ENCODE measurements at places on chromosomes 6 and 20. TPM values are rescaled to one million over a fixed set of nuclear protein-coding genes. Genes with fewer than 3 reads are reported as not detected.

TREML1 gene
- not detected for total RNA-seq

ACOT13 gene
- total RNA-seq = 26.0 TPM

OPRM1 gene
- total RNA-seq = not detected

MAVS gene
- 18.4 TPM for total RNA-seq

CNR1 gene
- total RNA-seq = 2.4 TPM

RCAN2 gene
- not detected for total RNA-seq

GGTLC1 gene
- not detected for total RNA-seq

CDSN gene
- 0.05 TPM for total RNA-seq

ACTR5 gene
- total RNA-seq = 8.7 TPM

All from A549 treated with AZD2906 at 1 μM for 4 hours (cell line).